Testis (tissue), 5 donors: ENCODE measurements at places on chromosomes 16 and 17. TPM values are rescaled to one million over a fixed set of nuclear protein-coding genes. Genes with fewer than 3 reads are reported as not detected.

DNA sequence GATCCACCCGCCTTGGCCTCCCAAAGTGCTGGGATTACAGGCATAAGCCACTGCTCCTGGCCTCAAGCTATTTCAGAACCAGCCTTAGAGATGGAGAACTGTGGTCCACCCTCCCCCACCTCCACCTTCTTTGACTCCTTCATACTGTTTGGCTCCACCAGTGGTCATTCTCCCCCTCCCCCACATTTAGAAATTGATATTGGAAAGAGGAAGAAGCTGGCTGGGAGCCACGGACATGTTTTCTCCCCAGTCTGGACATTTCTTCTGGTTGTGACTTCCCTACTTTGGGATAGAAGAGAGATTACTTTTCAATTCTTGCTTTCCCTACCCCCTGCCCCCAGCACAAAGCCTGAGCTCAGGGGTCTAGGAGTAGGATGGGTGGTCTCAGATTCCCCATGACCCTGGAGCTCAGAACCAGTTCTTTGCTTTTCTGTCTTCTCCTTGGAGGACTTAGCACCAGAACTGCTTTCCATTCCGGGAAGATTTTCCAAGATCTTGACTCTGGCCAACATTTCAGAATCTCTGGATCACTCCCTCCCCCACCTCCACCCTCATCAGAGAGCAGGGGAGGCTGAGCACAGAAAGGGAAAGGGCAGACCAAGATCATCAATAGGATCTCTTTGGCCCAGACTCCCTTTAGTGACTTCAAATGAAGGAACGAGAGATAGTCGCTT, 16.3 kb downstream of the CAVIN1 start:
- DNase-seq, result no peak

DNA sequence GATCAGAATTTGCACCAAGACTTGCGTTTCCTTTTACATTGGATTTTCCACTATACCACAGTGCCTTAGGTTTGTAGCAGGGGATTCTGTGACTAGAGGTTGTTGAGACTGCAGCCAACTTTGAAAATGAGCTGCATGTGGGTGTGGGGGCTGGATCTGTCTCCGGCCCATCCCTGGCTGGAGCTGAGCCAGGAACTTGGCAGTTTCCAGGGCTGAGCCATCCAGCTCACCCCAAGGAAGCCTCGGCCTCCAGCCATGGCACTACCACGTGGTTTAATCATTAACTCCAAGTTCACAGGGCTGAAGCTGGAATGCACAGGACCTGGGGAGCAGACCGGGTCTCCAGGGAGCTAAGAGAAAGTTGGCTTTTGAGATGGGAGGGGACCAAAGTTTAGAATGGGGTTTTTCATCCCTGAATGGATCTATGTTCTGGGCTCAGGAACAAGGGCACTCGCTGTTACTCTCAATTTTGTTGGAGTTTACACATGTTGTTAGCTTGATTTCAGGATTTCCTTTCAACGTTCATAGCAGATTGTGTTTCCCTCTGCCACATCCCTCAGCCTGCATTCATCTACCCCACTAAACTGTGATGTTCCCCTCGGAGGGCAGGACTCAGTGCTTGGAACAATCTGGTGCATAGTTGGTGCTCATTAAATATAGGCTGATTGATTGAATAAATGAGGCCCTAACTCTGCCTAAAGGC, 42.3 kb upstream of the HNF1B start:
- DNase-seq, result no peak

DNA sequence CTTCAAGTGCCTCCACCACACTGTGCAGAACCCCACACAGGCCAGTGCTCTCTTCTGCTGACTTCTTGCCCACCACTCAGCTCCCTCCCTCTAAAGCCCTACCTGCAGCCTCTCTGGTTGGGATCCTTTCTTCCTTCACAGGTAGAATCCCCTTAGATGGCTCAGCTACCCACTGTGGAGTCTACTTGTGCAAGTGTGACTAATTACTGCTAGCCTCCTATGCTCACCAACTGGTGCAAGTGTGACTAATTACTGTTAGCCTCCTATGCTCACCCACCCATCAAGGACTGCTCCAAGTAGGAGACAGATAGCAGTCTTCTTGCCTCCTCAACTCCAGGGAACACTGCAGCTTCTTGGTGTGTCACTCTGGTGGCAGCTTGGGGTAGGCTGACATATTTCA, 43.6 kb downstream of the TEX14 start:
- DNase-seq, result no peak

GRCh38 chr16:50994995-50995394, 156.1 kb downstream of the SALL1 start:
- no peak for DNase-seq

GRCh38 chr16:71514476-71514875, 11.8 kb upstream of the CHST4 start:
- DNase-seq, result no peak

Gene RTN4RL1
- 1.8 TPM for total RNA-seq

GRCh38 chr17:2796164-2797125, at the start of gene RAP1GAP2:
Gene RAP1GAP2, plus strand, starts transcription at chr17:2796438. Its CDS starts 90 bp downstream, at chr17:2796528.
- peak; percentile 41 for DNase-seq

DNA sequence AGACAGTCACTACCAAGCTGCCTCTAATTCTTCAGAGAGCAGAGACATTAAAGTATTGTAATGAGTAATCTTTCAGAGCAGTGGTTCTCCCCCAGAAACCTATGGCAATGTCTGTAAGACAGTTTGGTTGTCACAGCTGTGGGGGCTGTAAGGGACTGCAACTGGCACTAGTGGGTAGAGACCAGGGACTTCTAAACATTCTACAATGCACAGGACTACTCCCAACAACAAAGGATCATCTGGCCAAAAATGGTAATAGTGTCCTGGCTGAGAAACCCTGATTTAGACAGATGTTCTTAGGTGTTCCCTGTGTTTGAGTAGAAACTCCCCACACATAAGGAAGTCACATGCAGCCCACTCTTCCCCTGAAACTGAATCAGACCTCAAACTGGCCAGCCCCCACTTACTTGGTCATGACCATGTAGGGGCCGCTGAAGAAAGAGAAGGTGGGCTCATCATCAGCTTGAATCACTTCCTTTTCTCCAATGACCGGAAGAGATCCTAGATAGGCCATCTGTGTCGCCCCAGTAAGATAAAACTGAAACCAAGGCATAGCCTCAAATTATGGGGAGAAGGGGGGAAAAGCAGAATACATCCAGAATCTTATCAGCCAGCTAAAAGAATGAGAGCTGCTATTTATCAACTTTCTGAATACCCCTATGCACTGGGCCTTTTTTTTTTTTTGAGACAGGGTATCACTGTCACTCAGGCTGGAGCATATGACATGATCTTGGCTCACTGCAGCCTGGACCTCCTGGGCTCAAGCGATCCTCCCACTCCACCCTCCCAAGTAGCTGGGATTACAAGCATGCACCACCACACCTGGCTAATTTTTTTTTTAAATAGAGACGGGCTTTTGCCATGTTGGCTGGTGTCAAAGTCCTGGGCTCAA, 75.8 kb downstream of the TEX14 start:
- DNase-seq, result no peak

Gene EARS2
- total RNA-seq, result 55.9 TPM

GRCh38 chr17:70780031-70780430, 610.7 kb downstream of the KCNJ2 start:
- DNase-seq, result no peak

DNA sequence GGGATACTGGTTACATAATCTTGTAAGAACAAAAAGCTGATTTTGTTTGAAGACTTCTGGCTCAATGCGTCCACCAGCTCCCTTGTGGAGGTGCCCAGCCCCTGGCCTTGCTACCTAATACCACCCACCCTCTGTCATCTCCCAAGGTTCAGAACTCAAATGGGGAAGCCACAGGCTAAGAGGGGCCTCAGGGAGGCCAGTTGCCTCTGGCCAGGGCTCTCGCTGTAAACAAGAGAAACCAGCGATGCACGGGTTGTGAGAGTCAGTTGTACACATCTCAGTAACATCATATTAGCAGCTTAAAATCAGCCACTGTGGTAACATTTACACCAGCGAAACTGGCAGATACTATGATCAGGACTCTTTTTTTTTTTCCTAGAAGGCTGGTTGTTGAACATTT, 6.0 kb downstream of the TEKT5 start:
- no peak for DNase-seq

DNA sequence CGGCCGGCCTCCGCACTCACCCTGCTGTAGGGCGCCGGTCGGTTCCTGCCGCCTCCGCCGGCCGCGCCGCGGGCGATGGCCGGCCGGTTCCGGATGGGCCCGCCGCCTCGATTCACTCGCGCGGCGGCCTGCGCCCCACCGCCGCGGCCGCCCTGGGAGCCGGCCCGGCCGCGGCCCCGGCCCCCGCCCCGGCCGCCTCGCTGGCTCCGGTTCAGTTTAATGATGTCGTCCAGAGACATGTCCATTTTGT, 158 bp downstream of the ALYREF start:
- DNase-seq, result no peak

DNA sequence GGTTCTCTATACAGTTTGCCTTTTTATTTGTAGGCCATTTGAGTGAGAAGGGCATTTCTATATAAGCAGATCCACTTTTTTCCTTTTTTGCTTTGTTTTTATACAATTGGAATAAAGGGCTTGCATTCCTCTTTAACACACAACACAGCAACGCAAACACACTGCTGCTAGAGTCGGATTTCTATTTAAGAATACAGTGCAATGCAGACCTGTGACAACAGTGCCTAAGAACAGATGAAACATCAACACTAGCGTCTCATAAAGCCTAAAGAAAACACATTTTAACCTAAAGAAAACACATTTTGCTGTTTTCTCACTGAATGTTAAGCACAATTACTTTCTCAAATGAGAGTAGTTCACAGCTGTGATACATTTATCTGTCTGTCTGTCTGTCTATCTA, 1141.1 kb downstream of the CDH11 start:
- DNase-seq, result no peak

GRCh38 chr17:34487626-34488025, 91.8 kb upstream of the TMEM132E start:
- DNase-seq, result no peak

Gene PRSS27
- total RNA-seq, result 6.7 TPM

Gene PRSS8
- 0.79 TPM for total RNA-seq

- peak; percentile 14 for DNase-seq
These were observed 114.2 kb downstream of the METRNL start for GRCh38 chr17:83193336-83194185.

GRCh38 chr17:51103050-51103449, 17.6 kb downstream of the SPAG9 start:
- DNase-seq, result no peak

- DNase-seq, result no peak
These were observed 187.7 kb downstream of the CBLN1 start for GRCh38 chr16:49093939-49094338.

Gene ATMIN
- 53.6 TPM for total RNA-seq

DNA sequence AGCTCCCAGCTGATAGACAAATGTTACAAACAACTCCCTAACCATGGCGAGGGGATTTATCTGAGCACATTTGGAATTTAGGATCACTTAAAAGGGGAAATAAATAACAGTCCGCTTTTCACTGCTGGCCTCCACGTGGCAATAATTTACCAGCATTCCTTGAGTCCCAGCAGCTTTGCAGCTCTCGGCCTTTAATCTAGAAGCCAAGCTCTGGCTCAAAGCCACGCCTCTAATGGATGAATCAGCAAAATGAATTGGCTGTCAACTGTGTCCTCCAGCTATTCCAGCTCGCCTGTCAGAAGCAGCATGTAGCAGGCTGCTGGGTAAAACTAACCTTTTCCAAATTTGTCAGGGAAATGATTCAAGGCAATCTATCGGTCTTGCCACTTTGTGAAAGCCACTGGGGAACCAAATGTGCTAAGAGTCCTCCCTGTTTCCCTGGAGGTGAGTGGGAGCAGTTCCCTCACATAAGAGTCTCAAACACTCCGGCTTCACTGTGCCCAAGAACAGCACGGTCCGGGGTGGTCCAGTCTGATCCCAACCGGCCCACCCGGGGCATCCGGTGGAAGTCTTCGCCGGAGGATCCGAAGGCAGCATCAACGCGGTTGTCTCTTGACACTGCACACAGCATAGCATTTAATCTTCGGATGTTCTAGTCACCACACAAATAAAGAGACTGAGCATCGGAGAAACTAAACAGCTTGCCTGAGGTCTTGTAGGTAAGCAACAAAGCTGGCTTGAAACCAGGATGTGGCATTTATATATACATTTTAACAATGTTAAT, 143.3 kb downstream of the PARN start:
- DNase-seq, result peak; percentile 92

Gene GAS2L2
- total RNA-seq, result 0.71 TPM

GRCh38 chr17:15900871-15901270, 44.1 kb upstream of the ADORA2B start:
- DNase-seq, result no peak

Gene CDT1
- total RNA-seq, result 19.1 TPM

DNA sequence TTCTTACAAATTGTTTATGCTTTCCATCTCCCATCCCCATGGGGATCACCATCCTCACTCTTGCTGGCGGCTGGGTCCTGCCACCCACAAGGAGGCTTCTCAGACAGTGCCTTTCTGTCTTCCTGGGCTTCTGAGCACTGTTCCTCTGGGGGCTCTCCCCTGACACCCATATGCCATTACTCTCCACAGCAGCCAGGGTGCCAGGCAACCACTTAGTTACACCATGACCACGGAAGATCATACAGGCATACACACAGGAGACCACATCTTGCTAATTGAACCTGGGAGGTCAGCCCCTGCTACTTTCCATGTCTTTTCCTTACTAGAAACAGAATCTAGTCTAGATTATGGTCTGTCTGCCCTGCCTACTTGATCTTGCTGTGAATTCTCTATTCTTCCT, 27.7 kb upstream of the HS3ST2 start:
- DNase-seq, result no peak

DNA sequence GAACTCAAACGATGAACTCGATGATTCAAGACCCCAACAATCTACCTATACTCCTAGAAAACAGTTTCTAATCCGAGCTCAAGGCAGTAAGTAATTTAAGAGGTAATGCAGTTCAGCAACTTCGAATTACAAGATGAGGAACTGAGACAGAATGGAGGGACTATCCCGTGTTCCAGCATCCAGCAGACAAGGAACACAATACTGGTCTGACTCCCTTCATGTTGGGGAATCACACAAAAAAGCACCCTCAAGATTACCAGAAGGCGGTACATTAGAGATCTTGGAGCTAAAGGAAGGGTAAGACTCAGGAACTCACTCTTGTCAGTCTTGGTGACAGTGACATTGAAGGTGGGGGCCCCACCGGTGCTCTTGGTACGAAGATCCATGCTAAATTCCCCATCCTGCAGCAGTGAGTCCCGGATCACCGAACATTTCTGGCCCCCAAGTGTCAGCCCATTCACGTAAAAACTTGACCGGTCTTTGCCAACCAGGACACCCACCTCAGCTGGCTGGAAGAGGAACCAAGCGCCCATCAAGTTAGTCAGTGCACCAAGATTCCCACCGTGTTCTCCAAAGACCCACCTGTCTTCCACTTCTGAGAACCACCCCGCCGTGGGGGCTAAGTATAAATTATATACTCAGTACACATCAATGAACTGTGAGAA, 1.9 kb downstream of the PFN1 start:
- no peak for DNase-seq

Gene CACNG5
- not detected for total RNA-seq

- no peak for DNase-seq
These were observed 33.3 kb upstream of the USP43 start for GRCh38 chr17:9612006-9612405.
